ENCODE measurements at places on chromosomes 4 and X.
A peak's percentile ranks its signal among the peaks of the same experiment; 100 is the strongest.

DNA sequence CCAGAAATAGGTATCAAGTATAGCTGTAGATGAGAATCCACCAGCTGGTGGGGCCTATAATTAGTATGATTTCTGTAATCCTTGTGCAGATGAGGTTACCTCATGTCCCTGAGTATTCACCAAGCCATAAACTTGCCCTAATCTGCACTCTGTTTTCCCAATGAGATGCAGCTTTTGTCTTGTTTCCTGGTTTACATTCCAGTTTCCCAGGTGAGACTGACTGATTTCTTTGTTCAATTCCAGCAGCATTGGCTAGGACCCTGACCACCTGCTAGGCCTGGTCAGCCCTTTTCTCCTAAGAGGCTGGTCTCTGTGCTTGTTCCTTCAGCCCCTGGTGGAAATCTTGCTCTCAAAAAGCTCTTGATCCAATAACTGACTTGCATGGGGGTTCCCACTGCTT, 44.6 kb downstream of the GABRB1 start:
- no peak for DNase-seq

- DNase-seq = peak; percentile 74
These were observed 16.8 kb upstream of the DMP1 start for GRCh38 chr4:87633243-87633642.

DNA sequence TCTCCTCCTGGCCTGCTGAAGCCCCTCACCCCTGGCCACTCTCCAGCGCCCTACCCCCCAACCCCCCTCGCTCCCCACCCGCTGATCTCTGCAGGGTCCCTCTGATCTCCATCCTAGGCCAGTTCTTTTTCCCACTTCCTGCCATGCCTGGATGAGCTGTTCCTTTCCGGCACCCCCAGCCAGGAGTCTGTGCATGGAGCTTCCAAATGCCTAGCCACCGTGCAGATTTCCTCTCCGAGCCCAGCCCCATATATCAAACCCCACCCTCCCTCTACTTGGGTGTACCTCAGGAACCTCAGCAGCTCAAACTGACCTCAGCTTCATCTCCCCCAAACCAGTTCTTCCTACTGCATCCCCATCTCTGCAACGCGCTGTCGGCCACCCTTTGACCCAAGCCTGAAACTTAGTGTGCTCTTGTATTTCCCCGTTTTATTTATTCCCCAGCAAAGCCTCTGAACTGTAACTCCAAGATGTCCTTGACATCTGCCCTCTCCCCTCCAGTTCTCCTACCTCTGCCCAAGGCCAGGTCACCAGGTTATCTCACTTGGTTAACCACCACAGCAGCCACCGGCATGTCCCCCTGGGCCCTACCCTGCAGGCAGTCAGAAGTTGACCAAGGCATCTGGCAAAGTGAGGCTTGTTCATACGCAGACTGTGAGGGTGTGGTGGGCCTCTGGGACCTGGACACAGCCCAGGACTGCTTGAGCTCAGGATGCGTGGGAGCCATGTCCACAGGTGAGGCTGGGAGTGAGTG, 194.9 kb upstream of the PSAPL1 start:
- no peak for DNase-seq

DNA sequence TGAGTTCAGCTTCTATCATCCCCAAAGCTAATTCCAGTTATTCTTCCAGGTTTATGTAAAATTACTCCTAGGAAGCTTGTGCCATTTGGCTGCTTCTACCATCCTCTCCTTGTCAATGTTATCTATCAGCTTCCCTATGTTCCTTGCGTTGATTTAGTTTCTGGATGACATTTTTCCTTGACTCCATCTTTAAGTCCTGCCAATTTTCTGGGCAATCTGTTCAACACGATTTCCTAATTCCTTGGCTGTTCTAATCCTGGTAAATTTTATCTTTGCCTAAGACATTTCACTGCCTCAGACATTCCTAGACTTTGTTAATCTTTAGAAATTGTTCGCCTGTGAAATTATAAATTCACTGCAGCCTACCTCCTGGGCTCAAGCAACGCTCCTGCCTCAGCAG, 125.1 kb downstream of the PDS5A start:
- no peak for DNase-seq

DNA sequence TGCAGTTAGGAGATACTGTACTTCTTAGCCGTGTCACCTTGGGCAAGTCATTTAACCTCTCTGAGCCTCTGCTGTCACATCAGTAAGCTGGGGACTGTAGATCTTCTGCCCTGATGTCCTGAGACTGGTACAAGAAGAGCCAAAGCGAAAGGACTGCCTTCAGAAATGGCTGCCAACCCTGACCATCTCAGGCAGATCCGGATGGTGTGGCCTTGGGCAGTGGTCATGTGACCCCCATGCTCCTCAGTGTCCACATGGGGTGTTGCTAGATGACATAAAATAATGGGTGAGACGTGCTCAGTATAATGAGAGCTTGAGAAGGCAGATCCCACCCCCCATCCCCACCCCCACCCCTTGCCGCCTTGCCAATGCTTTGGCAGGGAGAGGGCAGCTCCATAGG, 60.4 kb upstream of the MTM1 start:
- DNase-seq = no peak

GRCh38 chr4:99821918-99822503, 5.4 kb downstream of the DAPP1 start:
- DNase-seq = no peak
